ENCODE measurements at places on chromosomes 12 and 14. TPM values are rescaled to one million over a fixed set of nuclear protein-coding genes. Genes with fewer than 3 reads are reported as not detected.

GRCh38 chr14:104016873-104017650 is 68.4 kb upstream of the ASPG start:
- DNase-seq: no peak

ZFHX2 gene
- 2.1 TPM for polyA plus RNA-seq

PLBD2 gene
- polyA plus RNA-seq: 22.7 TPM

TAS2R30 gene
- polyA plus RNA-seq: 0.29 TPM

GRCh38 chr12:120039711-120040110 is 50.7 kb downstream of the BICDL1 start:
- DNase-seq: no peak

GRCh38 chr14:99248761-99249171 is 23.2 kb downstream of the BCL11B start:
- no peak for DNase-seq

KRT72 gene
- not detected for polyA plus RNA-seq

DNA sequence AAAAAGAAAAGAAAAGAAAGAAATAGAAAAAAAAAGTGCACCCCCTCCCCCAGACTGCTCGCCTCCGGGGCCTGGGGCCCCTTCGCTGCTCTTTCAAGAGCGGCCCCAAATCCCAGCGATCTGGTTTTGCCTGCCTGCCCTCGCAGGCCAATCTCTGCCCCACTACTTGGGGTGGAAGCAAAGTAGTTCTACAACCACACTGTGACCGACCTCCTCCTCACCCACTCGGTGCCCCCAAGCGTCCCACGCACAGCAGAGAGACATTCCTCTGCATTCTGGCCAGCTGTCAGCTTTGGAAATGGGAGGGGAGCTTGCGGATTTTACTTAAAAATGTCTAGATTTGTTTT is 2.4 kb upstream of the TBX3 start:
- DNase-seq: no peak

DNA sequence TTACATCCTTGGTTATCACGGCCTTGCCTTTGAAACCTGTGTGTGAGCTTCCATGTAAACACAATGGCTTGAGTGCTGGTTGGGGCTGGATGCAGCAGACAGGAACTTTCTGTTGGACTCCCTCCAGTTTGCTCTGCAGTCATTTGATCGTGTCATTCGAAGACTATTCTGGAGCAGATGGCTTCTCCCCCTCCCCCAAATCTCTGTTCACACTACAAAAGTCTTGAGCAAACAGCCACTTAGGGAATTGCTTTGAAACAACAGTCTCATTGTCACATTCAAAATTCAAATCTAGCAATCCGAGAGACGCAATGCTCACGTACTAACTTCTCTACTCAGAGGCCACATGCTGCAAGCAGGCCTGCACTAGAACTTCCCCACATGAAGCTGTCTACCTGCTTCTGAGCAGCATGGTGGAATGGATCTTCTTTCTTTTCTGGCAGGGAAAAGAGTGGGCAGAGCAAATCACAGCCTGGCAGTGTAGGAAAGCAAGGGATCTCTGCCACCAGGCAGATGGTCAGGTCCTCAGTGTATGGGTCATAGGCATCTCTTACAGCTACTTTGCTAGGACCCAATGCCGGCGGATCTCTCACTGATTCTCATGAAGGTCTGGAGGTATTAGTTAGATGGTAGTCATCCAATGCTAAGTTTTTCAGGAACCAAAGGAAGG is 214.2 kb downstream of the PPM1H start:
- no peak for DNase-seq

GRCh38 chr14:87838931-87839330 is 154.1 kb downstream of the GALC start:
- DNase-seq: no peak

GRCh38 chr14:77316872-77317301 is 3.8 kb downstream of the POMT2 start:
- no peak for DNase-seq

CHST11 gene
- 6.8 TPM for polyA plus RNA-seq

GRCh38 chr12:43336962-43337555 is 214.9 kb downstream of the ADAMTS20 start:
- no peak for DNase-seq

KRT82 gene
- not detected for polyA plus RNA-seq

GRCh38 chr14:71472356-71473340 is 459.6 kb upstream of the RGS6 start:
- DNase-seq: no peak

DNA sequence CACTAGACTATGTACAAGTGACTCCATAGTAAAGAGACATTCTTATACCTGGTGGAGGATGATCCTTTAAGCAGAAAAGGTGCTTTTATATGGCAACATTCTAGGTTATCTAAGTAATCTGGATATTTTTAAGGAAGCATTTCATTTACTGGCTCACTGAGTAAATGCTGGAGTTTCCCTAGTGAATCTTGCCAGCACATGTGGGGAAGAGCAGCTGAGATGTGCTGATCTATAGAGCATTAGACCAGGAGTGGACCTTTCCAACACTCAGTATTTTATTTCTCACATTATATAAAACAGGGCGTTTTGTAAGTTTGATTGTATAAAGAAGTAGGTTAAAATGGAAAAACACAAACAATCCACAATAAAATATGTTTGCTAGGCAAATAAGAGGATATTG is 478.5 kb downstream of the ATP23 start:
- DNase-seq: no peak

- no peak for DNase-seq
Observed at GRCh38 chr14:68627050-68627867, 165.6 kb downstream of the ZFP36L1 start.

OR11H7 gene
- polyA plus RNA-seq: 0.75 TPM

CIT gene
- polyA plus RNA-seq: 12.2 TPM

- no peak for DNase-seq
Observed at GRCh38 chr14:74563233-74563585, 48.8 kb downstream of the LTBP2 start.

LMO3 gene
- polyA plus RNA-seq: 2.3 TPM
